ENCODE measurements at places on chromosomes 2 and 18.

DNA sequence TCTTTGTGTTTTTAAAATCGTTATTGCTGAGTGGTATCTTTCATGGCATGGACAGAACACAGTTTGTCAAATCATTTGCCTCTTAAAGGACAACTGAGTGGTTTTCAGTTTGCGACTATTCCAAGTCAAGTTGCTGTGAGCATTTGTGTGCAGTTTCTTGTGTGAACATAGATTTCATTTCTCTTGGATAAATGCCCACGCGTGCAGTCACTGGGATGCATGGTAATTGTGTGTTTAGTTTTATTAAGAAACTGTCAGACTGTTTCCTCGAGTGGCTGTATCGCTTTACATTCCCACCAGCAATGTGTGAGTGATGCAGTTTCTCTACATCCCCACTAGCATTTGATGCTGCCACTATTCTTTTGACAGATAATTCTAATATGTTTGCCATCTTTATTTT lies 154.0 kb upstream of the ARL4C start:
- DNase-seq = no peak

- DNase-seq = no peak
These were observed 36.0 kb upstream of the YPEL5 start for GRCh38 chr2:30110773-30111172.

DNA sequence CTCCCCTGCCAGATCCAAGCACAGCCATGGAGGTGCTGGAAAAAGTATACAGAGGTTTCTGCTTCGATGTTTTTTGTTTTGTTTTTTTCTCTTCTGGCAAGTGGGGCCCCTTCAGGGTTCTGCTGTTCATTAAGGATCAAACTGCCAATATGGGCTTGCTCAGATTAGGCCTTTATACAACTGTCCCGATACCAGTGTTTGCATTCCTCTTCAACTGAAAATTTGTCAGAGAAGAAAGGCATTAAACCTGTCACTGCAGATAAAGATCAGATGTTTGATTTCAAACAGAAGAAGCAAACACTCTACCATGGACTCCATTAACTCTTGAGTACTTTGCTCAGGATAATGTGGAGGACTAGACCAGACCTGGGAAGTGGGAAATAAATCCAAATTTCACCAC lies 396.0 kb upstream of the SMIM21 start:
- DNase-seq = no peak

GRCh38 chr2:34176693-34177092 lies 577.6 kb upstream of the FAM98A start:
- no peak for DNase-seq

GRCh38 chr2:28098501-28099225 lies 208.1 kb downstream of the BABAM2 start:
- DNase-seq = no peak

- no peak for DNase-seq
These were observed 239.0 kb upstream of the SMAD7 start for GRCh38 chr18:49189772-49190171.

DNA sequence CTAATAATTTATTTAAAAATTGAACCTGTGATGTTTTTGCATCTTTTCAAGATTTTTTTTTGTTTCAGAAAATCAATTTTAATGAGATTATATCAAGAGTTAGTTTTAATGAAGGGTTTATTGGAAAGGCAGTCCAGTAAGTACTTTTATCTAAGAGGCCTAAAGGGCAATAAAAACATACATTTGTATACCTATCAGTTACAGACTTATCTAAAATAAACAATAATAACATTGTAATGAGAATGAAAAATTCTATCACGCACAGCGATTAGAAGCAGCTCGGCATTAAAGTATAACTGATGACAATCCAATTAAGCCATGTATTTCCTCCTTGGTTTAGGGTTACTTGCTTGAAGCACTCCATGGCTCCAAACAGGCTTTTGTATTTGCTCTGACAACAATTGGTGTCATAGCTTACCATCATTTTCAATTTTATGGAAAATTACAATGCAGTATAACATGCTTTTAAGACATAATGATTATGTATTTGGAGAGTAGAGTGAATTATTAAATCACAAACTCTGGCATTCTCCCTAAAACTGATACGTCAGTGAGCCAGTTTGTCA lies 629.4 kb downstream of the TSN start:
- no peak for DNase-seq

All from stimulated activated CD4-positive, alpha-beta T cell treated with anti-CD3 and anti-CD28 coated beads, Interleukin-4, amount 100 ng/mL, for 48 hours (primary cell).